Spleen (tissue), 13 donors: ENCODE measurements at places on chromosomes 2 and 18. TPM values are rescaled to one million over a fixed set of nuclear protein-coding genes. Genes with fewer than 3 reads are reported as not detected.

- DNase-seq, result no peak
- no peak overlapping the region for H3K4me3 ChIP-seq
- H3K36me3 ChIP-seq, result peaks cover 23% of the 10 kb centered on the region
These were observed 10.0 kb downstream of the TTL start for GRCh38 chr2:112491946-112492345.

DNA sequence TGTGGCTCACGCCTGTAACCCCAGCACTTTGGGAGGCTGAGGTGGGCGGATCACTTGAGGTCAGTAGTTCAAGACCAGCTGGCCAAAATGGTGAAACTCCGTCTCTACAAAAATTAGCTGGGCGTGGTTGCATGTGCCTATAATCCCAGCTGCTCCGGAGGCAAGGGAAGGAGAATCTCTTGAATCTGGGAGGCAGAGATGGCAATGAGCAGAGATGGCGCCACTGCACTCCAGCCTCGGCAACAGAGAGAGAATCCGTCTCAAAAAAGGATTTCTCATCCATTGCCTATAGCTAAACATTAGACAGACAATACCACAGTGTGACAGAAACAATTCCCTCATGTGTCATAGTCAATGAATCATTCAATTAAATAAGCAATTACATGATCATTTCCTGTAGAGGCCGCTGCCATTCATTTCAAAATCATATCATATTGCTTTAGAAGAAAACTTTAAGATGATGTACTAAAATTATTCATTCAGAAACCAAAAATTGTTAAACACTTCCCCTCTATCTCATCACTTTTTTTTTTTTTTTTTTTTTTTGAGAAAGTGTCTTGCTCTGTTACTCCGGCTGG is 69.5 kb upstream of the TGIF1 start:
- H3K36me3 ChIP-seq, result no peaks in the 10 kb centered on the region
- no peaks in the 10 kb centered on the region for H3K4me1 ChIP-seq
- H3K27ac ChIP-seq, result no peak overlapping the region

DGKD gene
- total RNA-seq, result 81.4 TPM

TMEM37 gene
- 53.2 TPM for total RNA-seq

GRCh38 chr2:69190743-69191404 is 177.9 kb downstream of the ANTXR1 start:
- H3K4me3 ChIP-seq, result no peak overlapping the region
- no peaks in the 10 kb centered on the region for H3K4me1 ChIP-seq
- DNase-seq, result no peak
- H3K27ac ChIP-seq, result peak overlapping the region; percentile 35
